IMR-90 (cell line): ENCODE measurements at places on chromosomes 16 and 17.

GRCh38 chr16:87033021-87033471 is 284.1 kb downstream of the C16orf95 start:
- peaks cover 37% of the 10 kb centered on the region for H3K27me3 ChIP-seq
- no peak overlapping the region for H3K4me3 ChIP-seq
- H3K27ac ChIP-seq: no peak overlapping the region
- DNase-seq: no peak
- no peaks in the 10 kb centered on the region for H3K36me3 ChIP-seq

DNA sequence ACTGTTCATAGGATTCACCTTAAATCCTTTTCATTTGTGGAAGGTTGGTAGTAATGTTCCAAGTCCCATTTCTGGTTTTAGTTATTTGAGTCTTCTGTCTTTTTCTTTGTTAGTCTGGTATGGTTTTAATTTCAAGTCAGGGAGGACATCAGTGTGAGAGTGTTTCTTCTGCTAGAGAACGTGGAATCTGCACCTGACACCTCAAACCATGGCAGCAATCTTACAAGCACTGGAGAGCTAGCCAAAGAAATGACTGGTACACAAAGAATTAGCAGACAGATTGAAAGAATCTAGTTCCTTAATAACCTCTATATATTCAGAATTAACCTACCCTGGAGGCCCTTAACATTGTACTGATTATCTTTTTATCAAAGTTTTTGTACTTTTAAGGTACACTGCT is 50.2 kb downstream of the CHCT1 start:
- H3K27me3 ChIP-seq: no peaks in the 10 kb centered on the region
- H3K27ac ChIP-seq: no peak overlapping the region
- DNase-seq: no peak
- peaks cover 8% of the 10 kb centered on the region for H3K4me1 ChIP-seq
- peaks cover 18% of the 10 kb centered on the region for H3K36me3 ChIP-seq

- H3K27ac ChIP-seq: no peak overlapping the region
- H3K4me1 ChIP-seq: peaks cover 6% of the 10 kb centered on the region; the same call in 1 of the 2 replicates
- no peaks in the 10 kb centered on the region for H3K27me3 ChIP-seq
- no peak overlapping the region for H3K4me3 ChIP-seq
- no peaks in the 10 kb centered on the region for H3K36me3 ChIP-seq
- no peak for DNase-seq
These were observed 1.3 kb upstream of the TNFSF13 start for GRCh38 chr17:7557147-7557764.

DNA sequence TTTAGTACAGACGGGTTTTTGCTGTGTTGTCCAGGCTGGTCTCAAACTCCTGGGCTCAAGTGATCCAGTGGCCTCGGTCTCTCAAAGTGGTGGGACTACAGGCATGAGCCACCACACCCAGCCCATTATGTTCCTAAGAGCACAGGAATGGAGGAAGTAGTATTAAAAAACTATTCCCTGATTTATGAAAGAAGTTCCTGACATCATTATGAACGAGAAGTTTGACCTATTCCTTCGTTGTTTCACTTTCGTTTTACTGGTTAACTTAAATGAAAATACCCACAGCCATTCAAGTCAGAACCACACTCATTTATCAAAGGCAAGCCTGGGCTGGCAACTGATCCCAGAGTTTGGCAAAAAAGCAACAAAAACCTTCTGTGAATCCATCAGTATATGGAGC is 13.5 kb upstream of the CBX4 start:
- no peaks in the 10 kb centered on the region for H3K36me3 ChIP-seq

GRCh38 chr17:30424471-30424870 is 45.7 kb downstream of the CPD start:
- peaks cover 10% of the 10 kb centered on the region for H3K36me3 ChIP-seq
- no peaks in the 10 kb centered on the region for H3K27me3 ChIP-seq
- H3K27ac ChIP-seq: no peak overlapping the region
- no peak overlapping the region for H3K4me3 ChIP-seq
- DNase-seq: no peak
